ENCODE measurements at places on chromosomes 4 and X.

GRCh38 chr4:160352637-160353036, 1249.8 kb downstream of the RAPGEF2 start:
- no peak for DNase-seq

GRCh38 chr4:71697031-71697430, 86.8 kb downstream of the GC start:
- DNase-seq = peak; percentile 25

DNA sequence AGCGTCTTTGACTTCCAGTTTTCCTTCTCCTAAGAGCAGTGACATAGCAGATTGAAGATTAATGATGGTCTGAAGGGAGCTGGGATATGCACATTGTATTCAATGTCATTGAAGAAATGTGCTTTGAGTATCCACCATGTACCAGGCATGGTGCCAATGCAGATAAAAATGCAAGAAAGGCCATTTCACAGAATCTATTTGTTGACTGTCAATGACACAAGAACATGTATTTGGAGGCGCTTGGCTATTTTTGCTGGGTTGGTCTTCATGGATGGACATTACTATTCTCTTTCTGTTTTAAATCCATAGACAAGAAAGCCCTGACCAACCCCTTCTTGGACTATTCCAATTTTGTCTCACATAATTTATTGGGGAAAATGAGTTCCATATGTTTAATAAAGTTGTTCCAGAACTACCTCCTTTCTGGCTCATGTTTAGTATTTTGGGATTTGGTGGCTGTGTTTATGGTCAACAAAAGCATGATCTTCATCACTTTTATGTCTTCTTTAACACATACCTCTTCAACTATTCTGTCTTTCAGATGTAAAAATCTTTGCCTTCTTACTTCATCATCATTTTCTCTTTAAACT, 174.5 kb downstream of the CPE start:
- no peak for DNase-seq

DNA sequence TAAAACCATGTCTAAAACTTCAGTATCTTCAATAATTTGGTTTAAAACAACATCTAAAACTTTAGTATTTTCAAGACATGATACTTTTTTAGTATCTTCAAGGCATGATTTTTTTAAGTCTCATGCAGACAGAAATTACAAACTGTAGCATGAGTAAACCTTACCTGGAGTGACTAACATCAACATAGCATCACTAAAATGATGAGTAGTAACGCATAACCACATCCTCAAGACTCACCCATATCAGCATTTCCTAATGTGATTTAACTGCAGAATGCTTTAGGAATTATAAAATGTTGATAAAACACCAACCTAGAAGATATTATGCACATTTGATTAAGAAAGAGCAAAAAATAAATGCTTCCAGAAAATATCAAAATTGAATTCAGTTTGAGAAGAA, 19.7 kb upstream of the EDNRA start:
- peak; percentile 42 for DNase-seq

GRCh38 chr4:2045518-2045951, 13.6 kb upstream of the NAT8L start:
- DNase-seq = no peak

DNA sequence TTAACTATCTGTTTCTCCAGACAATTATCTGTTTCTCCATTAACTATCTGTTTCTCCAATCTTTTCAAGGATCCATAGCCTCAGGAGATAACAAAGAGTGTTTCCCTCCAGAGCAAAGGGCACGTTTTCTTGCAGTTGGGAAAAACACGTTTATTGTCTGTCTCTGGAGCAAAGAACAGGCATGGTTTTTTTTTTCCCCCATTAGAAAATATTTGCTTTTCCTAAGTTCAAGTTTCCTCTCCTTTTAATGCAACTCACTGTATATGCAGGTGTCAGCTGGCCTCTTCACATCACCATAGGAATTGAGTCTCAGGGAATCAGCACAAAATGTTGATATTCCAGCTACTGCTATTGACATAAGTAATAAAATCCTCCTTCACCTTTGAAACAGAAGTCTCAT, 984.4 kb downstream of the RAB28 start:
- DNase-seq = no peak

DNA sequence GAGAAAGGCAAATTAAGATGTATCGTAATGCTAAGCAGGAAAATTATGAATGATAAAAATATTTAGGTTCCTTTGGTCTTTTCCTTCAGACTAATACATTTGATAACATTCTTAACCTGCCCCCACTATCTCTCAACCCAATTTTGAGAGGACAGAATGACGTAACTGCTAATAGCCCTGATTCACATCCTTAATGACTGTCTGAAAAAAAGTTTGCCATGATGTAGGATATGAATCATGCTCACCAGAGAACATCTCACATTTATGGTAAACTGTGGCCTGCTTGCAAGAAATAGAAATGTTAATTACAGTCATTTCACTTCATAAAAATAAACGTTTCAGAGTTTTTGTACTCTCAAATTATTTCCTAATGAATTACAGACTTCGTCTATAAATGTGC, 128.0 kb upstream of the VEGFC start:
- peak; percentile 71 for DNase-seq

DNA sequence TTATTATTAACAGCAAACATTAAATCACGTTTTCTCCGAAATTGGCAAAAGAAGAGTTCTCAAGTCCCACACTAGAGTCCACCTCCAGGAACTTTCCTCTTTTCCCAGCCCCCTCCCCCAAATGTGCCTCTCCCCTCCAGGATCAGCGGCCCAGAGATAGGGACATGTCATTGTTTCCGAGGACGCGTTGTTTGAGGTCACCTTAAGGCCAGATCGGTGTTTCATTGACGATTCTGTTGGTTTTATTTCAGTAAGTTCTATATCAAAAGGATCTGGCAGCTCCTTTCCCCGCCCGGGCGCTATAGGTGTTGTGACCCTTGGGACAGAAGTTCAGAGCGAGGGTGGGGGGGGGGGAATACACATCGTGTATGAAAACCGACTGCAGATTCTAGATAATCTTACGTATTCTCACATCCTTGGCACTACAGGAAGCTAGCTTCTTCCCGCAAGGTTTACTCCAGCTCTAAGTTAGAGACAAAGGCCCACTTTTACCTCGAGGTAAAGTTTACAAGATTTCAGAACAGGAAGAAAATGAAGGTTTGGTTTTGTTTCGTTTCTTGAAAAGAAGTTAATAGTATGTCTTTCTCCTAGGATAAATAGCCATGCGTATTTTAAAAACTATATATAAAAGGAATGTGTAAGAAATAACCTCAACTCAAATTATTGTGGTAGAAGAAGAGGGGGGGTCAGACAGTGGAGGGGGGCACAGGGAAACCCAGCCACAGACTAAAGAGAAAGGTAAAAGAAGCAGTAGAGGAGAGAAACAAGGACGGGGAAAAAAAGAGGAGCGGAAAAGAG, 739 bp upstream of the MSX1 start:
- DNase-seq = no peak

DNA sequence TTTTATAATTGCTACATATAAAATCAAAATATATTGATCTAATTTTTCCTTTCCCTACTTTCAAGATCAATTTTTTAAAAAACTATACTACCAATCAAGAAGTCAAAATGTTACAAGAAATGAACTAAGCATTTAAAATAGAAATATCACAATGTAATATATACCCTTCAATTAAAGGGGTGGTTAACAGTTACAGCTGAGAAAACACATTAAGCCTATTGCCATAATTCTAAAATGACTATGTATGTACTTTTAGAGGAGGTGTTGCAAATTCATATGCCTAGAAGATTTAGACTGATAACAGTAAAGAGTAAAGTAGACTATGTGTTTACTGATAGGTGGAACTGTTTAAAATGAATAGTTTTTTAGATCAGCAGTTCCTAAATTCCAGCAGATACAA, 3.7 kb downstream of the NUP54 start:
- DNase-seq = no peak

- peak; percentile 36 for DNase-seq
Observed at GRCh38 chr4:74456056-74456744, 11.3 kb downstream of the AREG start.

GRCh38 chrX:44874420-44875184, 1.6 kb downstream of the KDM6A start:
- peak; percentile 27 for DNase-seq

DNA sequence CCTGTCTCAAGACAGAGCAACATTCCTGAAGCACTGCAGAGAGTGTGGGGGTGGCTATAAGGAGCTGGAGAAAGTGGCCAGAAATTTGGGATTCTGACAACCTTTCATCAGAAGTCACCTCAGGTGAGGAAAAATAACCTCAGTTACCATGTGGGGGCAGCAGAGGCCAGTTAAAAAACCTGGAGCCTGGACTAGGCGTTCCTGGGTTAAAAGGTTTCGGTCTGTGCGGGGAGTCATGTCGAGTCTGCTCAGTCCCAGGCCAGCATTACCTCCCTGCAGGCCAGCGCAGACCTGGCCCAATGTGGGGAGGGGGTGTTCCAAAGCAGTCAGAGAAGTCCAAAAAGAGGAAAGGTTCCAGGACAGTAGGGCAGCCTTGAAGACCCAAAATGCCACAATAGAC, 10.9 kb upstream of the NALF2 start:
- no peak for DNase-seq

DNA sequence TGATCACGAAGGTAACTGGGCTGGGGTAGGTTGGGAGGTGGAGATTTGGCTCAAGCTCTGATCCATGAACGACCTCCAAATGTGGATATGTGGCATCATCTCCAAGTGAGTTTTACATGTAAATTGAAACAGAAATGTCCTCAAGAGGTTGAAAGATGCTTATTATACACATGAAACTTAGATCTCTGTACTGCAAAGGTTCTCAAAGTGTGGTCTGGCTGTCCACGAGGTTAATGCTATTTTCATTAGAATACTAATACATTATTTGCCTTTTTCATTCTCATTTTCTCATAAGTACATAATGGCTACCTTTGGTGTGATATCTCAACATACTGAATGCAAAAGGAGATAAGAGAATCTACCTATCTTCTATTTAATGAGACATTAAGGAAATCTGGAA, 198.2 kb downstream of the RASL11B start:
- no peak for DNase-seq

GRCh38 chrX:71935476-71935875, 24.8 kb downstream of the NHSL2 start:
- no peak for DNase-seq

DNA sequence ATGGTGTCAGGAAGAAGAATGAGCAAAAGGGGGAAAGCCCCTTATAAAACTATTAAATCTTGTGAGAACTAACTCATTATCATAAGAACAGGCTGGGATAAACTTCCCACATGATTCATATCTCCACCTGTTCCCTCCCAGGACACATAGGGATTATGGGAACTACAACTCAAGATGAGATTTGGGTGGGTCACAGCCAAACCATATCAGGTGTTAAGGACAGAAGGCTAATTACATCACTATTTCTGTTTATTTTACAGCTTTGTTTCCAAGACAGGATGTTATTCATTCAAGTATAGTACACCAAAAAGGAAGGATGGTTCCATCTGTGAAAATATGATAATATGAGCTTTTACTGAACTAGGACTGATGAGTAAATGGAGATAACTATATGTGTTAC, 63.7 kb upstream of the ARSJ start:
- no peak for DNase-seq

- DNase-seq = no peak
Observed at GRCh38 chr4:53205970-53206369, 159.9 kb downstream of the SCFD2 start.

GRCh38 chr4:144572660-144573059, 73.3 kb upstream of the HHIP start:
- DNase-seq = no peak

- peak; percentile 42 for DNase-seq
Observed at GRCh38 chr4:98468709-98469108, 189.7 kb downstream of the TSPAN5 start.

DNA sequence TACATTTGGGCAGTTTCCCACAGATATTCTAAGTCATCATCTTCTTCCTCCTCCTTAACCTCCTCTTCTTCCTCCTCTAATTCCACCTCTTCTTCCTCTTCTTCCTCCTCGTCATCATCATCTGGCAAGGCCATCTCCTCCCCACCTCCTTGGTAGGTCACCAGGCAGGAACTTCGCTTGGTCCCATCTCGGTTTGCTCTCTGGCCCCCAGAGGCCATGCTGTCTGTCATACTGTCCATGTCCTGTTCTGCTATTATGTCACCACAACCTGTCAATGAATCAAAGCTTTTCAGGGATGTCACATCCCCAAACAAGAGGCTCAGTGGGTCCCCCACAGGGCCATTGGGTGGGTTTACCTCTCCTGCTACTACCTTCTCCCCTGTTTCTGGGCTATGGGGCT, 13.5 kb downstream of the AMER1 start:
- DNase-seq = no peak

GRCh38 chr4:183636503-183636902, 22.5 kb downstream of the RWDD4 start:
- no peak for DNase-seq

DNA sequence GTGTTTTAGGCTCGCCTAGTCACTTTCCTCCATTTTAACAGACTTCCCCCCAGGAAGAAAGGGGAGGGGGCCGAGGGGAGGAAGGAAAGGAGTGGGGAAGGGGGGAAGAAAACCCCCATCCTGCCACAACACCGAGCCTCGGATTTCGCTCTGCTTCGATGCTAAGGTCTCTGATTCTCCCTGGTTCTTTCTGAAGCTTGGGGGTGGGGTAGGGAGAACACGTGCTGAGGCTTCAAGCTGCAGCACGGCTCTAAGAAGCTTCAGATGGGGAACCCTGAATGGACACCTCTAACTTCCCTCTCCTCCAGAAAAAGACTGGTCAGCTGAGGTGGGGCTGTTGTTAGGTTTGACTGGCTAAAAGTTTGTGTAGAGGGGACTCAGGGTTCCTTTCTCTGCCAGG, 61.8 kb downstream of the RHOH start:
- no peak for DNase-seq

GRCh38 chr4:2866891-2867290, 23.2 kb downstream of the ADD1 start:
- peak; percentile 72 for DNase-seq

GRCh38 chr4:38919494-38919893, 51.9 kb downstream of the FAM114A1 start:
- no peak for DNase-seq

DNA sequence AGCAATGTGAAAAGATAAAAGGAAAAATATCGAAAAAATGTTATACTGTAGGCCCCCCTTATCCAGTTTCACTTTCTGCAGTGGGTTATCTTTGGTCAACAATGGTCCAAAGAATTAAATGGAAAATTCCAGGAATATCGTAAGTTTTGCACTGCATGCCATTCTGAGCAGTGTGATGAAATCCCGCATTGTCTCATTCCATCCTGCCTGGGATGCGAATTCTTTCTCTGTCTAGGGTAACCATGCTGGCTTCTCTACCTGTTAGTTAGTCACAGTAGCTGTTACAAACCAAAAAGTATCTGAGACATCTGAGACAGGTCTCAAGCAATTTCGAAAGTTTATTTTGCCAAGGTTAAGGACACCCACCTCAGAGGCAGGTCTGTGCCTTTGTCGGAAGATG, 170.3 kb downstream of the COX18 start:
- DNase-seq = peak; percentile 54

- peak; percentile 88 for DNase-seq
Observed at GRCh38 chr4:158172261-158173258, at the start of gene GASK1B. TSS of gene GASK1B (minus strand) at chr4:158173025. CDS start at chr4:158171375, 1,650 bp downstream.

GRCh38 chr4:144712775-144713174, 66.8 kb downstream of the HHIP start:
- DNase-seq = no peak

- peak; percentile 71 for DNase-seq
Observed at GRCh38 chr4:107863416-107863815, 38.7 kb downstream of the SGMS2 start.

- no peak for DNase-seq
Observed at GRCh38 chrX:84909151-84909550, 94.5 kb upstream of the APOOL start.

GRCh38 chr4:176376032-176376614, 56.4 kb downstream of the SPCS3 start:
- peak; percentile 28 for DNase-seq

All from amniotic epithelial cell (primary cell).